T-helper 1 cell (primary cell): ENCODE measurements at places on chromosomes 1 and 21.

- DNase-seq: no peak
Measured at GRCh38 chr1:178345238-178345637, 151.5 kb downstream of the CLEC20A start.

- DNase-seq: no peak
Measured at GRCh38 chr1:55894521-55894920, 679.4 kb upstream of the USP24 start.

GRCh38 chr1:169696273-169697100, 14.9 kb downstream of the SELL start:
- DNase-seq: no peak

- DNase-seq: no peak
Measured at GRCh38 chr1:208520438-208521099, 276.4 kb upstream of the PLXNA2 start.

DNA sequence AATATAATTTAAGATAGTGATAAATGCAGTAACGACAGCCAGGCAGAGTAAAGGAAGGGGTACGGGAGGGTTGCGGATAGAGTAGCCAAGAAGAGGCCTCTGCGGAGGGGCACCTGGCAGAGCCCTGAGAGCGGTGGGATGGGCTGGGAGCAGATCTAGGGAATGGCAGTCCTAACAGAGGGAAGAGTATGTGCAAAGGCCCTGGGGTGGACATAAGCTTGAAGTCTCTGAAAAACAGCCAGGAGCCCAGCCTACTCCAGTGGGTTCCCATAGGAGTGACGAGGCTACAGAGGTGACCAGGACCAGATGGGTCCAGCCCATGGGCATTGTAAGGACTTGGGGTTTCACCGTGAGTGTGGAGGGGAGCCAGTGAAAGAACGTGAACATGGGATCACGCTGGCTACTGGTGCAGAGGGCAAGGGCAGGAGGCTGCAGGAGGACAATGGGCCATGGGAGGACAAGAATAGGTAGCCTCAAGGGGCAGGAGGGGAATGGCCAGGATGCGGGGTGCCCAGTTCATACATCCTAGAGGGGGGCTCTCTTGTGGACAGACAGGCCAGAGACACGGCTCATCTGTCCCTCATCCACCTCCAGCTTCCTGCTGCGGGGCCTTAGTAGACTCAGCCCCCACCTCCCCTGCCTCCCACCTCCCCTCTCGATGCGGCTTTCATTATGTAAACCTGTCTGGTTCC, 185.7 kb upstream of the VAMP3 start:
- DNase-seq: no peak

DNA sequence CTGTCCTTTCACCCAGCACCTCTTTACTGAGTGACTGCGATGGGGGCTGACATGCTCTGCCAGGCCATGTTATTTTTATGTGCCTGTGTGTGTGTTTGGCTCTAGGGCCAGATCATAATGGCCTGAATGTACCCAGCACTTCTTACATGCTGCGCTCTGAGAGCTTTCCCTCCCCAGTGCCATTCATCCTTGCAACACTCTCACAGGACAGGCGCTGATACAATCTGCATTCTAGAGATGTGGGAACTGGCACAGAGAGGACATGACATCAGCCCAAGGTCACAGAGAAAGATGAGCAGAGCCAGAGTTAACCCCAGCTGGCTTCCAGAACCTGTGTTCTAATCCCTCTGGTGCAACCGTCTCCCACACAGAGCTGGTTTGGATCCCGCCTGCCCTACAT, 54.5 kb downstream of the ARHGEF10L start:
- no peak for DNase-seq
